ENCODE measurements at places on chromosomes 12 and 14.

- no peak for DNase-seq
Measured at GRCh38 chr12:16421806-16422205, 74.4 kb downstream of the MGST1 start.

- no peak for DNase-seq
Measured at GRCh38 chr12:107594995-107595394, 90.6 kb upstream of the PWP1 start.

- no peak for DNase-seq
Measured at GRCh38 chr14:49008363-49008762, 577.8 kb downstream of the RPS29 start.

DNA sequence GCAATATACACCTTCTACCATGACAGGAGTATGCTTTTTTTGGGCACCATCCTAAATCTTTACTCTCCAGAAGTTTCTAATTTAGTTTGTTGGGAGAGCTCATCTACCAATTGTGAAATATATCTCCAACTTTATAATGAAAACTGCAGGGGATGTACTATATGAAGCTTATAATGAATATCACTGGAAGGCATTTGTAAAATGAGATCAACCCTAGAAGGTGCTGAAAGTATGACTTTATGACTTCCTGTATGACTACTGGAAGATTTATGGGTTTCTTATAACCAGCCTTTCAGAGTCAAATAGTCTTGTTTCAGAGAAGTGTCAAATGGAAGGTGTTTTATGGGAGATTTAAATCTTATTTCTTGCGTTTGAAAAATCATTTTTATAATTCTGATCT, 122.9 kb downstream of the MYRFL start:
- no peak for DNase-seq

DNA sequence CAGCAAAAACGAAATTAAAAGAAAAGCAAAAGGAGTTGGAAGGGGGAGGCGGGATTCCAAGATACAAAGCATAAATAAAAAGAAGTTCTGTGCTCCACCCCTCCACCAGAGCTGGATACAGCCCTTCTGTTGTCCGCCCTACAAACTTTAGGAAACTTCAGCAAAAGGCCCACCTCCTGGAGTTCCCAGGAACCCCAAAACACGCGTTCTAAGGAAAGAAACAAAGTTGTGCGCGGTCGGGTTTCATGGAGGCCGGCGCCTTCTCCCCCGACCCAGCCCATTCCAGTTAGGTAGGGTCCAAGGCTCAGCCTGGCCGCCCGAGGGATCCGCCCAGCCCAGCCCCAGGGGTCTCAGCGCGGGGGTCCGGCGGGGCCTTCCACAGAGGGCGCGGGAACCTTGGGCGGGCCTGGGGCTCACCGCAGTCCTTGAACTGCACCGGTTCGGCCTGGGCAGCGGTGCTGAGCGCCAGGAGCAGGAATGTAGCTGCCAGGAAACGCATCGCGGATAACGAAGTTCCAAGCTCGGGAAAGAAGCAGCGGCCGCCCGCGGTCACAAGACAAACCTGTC, at the start of gene NPC2:
Gene NPC2, minus strand, starts transcription at position 530 of the 567 bp plus-strand sequence. Its CDS starts 31 bp downstream, at position 499.
- DNase-seq: no peak

- no peak for DNase-seq
Measured at GRCh38 chr12:79307340-79307739, 383.4 kb downstream of the PAWR start.

DNA sequence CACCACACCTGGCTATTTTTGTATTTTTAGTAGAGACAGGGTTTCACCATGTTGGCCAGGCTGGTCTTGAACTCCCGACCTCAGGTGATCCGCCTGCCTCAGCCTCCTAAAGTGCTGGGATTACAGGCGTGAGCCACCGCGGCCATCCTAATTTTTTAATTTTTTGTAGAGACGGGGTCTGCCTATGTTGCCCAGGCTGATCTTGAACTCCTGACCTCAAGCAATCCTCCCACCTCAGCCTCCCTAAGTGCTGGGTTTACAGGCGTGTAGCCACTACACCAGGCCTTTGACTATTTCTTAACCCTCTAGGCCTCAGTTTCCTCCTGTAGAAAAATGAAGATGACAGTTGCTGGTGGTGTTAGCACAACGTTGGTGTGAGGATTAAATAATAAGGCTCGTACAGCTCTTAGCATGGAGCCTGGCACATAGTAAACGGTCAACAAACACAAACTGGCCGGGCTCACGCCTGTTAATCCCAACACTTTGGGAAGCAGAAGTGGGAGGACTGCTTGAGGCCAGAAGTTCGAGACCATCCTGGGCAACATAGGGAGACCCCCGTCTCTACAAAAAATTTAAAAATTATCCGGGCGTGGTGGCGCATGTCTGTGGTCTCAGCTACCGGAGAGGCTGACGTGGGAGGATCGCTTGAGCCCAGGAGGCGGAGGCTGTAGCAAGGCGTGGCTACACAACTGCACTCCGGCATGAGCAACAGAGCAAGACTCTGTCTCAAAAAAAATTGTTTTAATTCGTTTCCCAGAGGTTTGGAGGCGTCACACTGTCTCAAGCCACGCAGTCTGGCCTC, 979 bp downstream of the DDX54 start:
- no peak for DNase-seq

GRCh38 chr14:104150136-104151025, 12.0 kb downstream of the KIF26A start:
- DNase-seq: no peak

Measured in stimulated activated CD8-positive, alpha-beta memory T cell treated with anti-CD3 and anti-CD28 coated beads, Interleukin-4, amount 100 ng/mL, for 1 hour (primary cell).